Aorta (tissue), 5 donors: ENCODE measurements at places on chromosomes 12 and 14. TPM values are rescaled to one million over a fixed set of nuclear protein-coding genes. Genes with fewer than 3 reads are reported as not detected.

ASPG gene
- total RNA-seq: 0.13 TPM

SERPINA4 gene
- not detected for total RNA-seq

TRHDE gene
- total RNA-seq: 2.3 TPM

OAS1 gene
- 20.9 TPM for total RNA-seq

SLC4A8 gene
- 1.4 TPM for total RNA-seq

CFL2 gene
- 99.2 TPM for total RNA-seq

RASSF9 gene
- 7.9 TPM for total RNA-seq

GPRC5D gene
- total RNA-seq: 0.39 TPM

ARHGAP9 gene
- total RNA-seq: 38.8 TPM

FGF23 gene
- total RNA-seq: not detected
